ENCODE measurements at places on chromosomes 2 and 18.

DNA sequence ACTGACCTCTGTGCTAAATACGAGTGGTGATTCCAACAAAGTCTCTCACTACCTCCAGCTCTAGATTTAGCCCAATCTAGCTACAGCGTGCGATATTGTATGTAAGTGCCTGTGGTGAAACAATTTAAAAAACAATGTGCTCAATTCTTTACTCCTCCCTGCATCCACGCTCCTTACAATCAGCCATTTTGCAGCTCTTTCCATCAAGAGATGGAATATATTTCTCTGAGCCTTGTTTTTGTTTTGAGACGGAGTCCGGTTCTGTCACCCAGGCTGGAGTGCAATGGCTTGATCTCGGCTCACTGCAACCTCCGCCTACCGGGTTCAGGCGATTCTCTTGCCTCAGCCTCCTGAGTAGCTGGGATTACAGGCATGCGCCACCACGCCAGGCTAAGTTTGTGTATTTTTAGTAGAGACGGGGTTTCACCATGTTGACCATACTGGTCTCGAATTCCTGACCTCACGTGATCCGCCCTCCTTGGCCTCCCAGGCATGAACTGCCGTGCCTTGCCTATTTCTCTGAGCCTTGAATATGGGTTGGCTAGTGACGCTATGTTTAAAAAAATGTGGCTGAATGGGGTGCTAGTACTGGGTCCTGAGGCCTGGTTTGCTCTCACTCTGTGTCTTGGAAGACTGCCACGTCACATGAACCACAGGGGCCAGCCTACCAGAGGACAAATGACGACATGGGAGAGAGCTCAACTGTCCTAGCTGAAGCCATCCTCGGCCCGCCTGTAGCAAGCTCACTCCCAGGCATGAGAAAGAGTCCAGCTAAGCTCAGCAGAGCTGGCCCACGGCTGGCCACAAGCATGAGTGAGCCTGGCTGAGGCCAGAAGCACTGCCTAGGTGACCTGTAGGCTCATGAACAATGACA is 14.8 kb downstream of the WDFY1 start:
- DNase-seq = no peak

DNA sequence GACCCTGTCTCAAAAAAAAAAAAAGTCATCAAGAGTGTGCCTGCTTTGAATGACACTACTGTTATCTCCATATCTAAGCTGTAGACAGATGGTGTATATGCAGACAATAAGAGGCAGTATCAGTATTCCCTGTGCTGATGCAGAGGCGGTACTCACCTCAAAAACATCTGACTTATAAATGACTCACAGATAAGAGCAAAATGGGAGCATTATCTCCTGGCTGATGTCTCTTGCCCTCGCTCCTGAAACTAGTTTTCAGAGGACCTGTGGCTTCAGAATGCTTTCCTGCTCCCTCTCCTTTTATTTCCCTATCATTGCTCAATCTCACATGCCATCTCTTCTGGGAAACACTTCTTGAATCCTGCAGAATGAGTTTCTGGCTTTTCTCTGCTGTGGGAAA is 289.6 kb downstream of the PTPRM start:
- DNase-seq = no peak

GRCh38 chr2:160581448-160581847 is 87.8 kb upstream of the RBMS1 start:
- no peak for DNase-seq

GRCh38 chr2:238897911-238898311 is 50.0 kb downstream of the TWIST2 start:
- DNase-seq = no peak

DNA sequence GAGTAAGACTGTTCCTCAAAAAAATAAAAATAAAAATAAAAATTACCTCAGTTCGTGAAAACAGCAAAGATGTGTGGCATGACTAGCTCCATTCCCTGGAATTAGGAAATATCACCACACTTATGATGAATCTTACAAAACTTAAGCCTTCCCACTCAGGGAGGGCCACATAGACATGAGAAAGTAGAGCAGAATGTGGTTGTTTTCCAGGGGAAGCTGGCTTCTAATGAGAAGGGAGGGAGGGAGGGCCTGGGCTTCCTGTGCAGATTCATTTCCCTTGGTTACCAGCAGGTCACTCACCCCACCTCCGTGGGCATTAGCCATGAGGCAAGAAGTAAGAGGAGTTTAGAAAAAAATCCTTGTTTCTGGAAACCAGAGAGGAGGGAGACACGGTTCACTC is 95.9 kb upstream of the RMDN2 start:
- no peak for DNase-seq

- DNase-seq = no peak
Measured at GRCh38 chr2:133607679-133608078, 39.4 kb upstream of the NCKAP5 start.

- no peak for DNase-seq
Measured at GRCh38 chr2:201891676-201892075, 85.3 kb downstream of the CDK15 start.

DNA sequence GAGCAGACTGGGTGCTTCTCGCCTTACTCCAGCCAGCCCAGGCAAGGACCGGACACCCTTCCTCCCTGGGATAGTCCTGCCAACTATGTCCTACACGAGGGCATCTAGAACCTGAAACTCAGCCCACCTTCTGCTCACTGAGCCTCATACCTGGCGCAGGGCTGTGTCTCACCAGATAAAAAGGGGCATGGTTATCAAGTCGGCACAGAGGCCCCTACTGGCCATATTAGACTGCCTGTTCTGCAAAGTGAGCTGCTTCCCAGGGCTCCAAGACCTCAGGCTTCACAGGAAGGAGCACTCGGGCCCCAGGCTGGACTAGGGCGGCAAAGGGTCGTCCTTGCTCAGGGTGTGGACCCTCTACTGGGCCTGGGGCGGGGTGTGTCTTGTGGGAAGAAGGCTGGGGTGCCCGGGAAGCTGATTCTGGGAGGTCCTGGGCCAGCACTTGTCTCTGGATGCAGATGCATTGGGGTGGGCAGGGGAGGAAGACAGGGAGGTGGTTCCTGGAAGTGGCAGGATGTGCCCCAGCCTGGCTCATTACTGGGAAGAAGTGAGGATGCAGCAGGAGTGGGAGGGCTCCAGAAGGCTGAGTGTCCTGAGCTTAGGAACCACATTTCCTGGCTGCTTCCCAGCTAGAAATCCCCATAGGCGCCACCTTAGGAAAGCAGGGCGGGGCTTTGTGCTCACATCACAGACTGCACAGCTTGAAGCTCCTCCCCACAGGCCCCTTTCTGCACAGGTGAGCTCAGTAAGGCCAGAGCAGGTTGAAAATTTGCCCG is 19.6 kb downstream of the EHD3 start:
- DNase-seq = no peak

DNA sequence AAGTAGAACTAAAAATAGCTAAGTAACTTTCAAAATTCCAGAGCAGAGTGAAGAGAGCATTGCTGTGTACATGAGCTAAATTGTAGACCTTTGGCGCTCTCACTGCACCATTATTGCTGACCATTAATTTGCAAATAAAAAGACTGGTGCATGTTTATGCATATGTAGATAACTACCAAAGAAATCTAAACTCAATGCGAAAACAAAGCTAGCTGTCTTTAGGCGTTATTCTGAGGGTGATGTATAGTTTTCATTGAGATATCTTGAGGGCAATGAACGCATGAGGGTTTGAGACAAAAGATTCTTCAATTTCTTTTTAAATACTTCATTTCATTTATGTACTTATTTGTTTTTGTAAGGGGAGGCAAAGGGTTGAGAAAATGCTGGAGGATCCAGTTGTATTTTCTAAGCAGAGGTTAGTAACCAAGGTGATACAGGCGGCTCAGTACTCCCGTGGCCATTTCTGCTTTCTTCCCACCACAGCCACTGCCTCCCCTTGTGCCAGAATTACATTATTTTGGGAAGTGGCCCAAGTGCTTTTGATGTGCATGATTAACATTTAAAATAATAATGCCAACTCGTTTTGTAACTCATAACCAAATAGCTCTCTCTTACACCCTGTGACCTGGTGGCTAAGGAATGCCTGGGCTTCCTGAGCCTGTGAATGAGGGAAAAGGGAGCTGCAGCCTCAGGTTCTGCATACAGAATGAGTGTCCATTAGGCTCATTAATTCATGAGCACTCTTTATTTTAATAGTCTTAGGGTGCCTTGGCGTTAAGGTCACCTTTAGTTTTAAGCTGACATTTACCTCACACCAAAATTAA is 797.8 kb upstream of the GYPC start:
- DNase-seq = no peak

DNA sequence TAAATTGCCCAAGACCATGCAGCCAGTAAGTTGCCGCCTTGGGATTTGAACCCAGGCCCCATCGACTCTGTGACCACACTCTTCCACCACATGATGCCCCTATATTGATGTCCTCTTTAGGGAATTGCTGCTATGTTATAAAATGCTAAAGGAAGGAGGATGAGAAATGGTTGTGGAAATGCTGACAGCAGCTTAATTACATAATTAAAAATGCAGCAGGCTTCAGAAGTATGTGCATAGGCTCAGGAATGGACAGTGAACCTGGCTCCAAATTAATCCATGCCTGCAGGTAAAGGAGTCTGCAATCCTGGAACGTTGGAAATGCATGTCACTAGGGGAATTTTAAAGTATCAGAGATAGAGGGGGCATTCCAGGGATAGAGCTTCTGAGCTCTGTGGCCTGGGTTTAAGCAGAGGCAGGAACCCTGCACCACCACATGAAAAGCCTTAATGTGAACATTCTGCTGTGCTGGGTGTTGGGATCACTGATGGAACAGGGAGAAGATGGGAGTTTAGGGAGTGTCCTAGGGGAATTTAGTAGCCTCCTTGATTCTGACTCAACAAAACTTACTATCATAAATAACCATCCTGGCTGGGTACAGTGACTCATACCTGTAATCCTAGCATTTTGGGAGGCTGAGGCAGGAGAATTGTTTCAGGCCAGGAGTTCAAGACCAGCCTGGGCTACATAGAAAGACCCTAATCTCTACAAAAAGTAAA is 76.1 kb upstream of the CCDC85A start:
- no peak for DNase-seq

GRCh38 chr18:34494359-34494696 is 215.8 kb upstream of the DTNA start:
- DNase-seq = no peak

DNA sequence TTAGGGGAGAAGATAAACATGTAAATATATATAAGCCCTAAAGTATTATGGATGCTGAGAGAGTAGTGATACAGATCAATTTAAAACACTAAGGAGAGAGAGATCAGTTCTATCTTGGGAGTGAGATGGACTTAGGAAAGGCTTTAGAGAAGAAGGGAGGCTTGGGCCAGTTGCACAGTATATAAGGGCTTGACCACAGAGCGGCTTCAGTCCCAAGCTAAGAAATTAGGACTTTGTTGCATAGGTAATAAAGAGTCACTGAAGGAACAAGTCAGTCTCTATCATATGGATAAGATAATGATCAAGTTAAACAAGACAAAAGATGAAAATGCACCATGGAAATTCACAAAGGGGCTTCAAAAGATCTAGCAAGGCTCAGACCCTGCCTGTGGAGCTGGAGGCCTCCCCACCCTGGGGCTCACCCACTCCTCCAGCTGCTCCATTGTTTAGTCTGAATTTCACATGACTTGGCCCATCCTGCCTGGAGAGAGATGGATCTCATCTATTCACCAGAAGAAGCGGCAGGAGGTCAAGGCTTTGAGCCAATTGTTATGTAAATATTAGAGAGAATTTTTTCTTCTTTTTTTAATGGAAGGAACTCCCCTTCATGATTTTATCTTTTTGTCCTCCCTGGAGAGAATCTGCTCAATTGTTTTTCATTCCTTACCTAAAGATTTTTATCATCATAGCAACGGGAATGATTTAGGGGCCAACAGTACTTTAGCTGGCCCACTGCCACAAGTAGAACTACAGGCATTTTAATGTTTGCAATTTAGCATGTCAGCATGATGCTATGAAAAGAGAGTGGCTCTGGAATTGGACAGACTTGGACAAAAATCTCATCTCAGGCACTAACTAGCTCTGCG is 44.0 kb downstream of the GYPC start:
- no peak for DNase-seq

- no peak for DNase-seq
Measured at GRCh38 chr2:37769551-37769950, 98.1 kb upstream of the CDC42EP3 start.
